ENCODE measurements at places on chromosomes 6 and 20. TPM values are rescaled to one million over a fixed set of nuclear protein-coding genes. Genes with fewer than 3 reads are reported as not detected.

- no peak for DNase-seq
Measured at GRCh38 chr20:24892931-24893330, 56.1 kb upstream of the CST7 start.

DNA sequence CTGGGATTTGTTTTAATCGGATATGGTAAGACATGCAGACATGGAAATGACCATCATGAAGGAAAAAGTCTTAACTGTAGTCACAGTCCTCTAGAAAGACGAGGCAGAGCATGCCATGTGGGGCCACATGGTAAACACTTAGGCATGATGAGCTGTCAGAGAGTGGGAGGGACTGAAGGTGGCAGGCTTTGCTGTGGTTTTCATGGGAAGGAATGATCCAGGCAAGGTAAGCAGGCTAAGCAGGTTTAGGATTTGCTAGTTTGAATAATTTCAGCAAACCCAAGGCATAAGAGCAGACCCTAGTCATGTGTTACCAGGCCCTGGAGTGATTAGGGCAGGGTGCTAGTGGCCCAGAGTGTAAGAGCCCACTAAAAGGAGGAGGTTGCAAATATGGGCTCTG, 47.2 kb upstream of the STMND1 start:
- DNase-seq, result no peak

PLAGL1 gene
- polyA plus RNA-seq, result 7.7 TPM

UST gene
- 5.8 TPM for polyA plus RNA-seq

GRCh38 chr6:26199773-26200764, 112.8 kb downstream of the HFE start:
- DNase-seq, result no peak

DNA sequence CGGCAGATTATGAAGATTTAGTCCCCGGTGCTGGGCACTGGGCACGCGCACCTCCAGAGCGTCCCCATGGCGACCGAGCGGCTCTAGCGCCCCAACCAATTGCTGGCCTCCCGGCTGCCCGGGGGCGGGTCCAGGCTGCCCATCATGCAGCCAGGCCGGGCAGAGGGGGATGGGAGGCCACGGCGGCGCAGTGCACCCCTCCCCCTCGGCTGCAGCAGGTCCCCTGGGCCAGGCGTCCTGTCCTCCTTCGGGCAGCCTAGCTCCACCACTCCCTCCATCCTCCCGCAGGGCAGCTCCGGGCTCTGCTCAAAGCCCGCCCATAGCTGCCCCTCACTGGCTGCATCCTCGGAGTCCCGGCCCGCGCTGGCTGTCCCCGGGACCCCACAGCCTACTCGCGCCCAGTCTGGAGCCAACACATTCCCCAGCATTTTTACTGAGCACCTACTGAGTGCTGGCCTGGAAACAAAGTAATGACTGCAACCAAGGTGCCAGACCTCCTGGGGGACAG, 99.4 kb downstream of the ASXL1 start:
- peak; percentile 74 for DNase-seq

DNA sequence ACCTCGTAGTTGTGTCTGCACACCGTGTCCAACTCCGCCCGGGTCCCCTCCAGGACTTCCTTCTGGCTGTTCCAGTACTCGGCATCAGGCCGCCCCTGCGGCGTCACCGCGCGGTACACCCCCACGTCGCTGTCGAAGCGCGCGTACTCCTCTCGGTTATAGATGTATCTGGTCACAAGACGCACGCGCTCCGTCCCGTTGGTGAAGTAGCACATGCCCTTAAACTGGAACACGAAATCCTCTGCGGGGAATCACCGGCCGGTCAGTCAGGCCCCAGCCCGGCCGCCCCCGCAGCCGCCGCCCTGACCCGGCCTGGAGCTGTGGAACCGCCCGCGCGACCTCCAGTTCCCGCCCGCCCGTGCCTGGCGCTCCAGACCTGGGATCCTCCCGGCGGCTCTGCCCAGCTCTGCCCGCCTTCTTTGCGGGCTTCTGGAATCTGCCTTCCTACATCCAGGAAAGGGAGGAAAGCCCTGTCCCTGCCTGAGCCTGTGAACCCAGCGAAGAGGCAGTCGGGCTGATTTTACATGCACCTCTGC, 1.6 kb downstream of the HLA-DQB1 start:
- peak; percentile 64 for DNase-seq

MYB gene
- polyA plus RNA-seq, result not detected

DNA sequence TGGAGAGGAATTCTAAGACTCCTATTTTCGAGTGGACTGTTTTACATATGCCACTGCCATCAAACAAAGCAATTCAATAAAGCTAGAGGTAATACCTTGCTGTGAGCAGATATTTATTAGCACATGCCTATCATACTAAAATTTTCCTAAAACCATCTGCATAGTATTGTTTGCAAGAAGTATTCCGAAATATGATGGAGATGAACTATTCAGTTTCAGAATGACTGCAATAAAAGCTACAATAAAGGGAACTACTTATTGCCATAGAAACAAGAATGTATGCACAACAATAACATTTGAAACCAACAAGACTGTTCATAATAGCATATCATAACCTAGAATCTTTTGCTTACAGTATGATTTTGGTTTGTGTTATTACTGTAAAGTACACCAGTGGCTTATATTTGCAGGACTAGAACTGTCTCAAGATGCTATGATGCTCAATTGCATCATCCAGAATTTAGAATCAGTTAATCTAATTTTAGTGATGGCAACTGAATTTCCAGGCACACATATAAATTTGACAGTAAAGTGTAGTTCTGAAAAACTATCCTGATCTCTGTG, 144.3 kb downstream of the GRIK2 start:
- no peak for DNase-seq

COL9A1 gene
- polyA plus RNA-seq, result 0.27 TPM

SNPH gene
- polyA plus RNA-seq, result 5.8 TPM

GRCh38 chr6:31737991-31738979, 1.5 kb upstream of the MSH5 start:
- DNase-seq, result no peak

DNA sequence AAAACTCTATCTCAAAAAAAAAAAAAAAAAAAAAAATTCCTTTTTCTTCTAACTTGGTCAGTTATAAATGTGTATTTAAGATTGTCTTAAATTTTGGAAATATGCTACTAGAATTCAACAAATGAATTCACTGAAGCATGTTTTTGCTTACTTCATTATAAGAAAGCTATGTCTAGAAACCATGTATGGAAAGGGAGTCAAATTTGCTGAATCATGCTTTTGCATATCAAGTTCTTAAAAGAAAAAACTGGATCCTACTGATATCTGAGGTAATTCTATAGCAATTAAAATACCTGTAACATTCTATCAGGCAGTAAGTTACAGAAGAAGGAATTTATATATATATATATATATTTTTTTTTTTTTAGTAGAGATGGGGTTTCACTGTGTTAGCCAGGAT, 27.7 kb downstream of the AKIRIN2 start:
- DNase-seq, result no peak

GRCh38 chr6:122736616-122737015, 42.9 kb upstream of the FABP7 start:
- no peak for DNase-seq

SNHG17 gene
- 11.1 TPM for polyA plus RNA-seq

DNA sequence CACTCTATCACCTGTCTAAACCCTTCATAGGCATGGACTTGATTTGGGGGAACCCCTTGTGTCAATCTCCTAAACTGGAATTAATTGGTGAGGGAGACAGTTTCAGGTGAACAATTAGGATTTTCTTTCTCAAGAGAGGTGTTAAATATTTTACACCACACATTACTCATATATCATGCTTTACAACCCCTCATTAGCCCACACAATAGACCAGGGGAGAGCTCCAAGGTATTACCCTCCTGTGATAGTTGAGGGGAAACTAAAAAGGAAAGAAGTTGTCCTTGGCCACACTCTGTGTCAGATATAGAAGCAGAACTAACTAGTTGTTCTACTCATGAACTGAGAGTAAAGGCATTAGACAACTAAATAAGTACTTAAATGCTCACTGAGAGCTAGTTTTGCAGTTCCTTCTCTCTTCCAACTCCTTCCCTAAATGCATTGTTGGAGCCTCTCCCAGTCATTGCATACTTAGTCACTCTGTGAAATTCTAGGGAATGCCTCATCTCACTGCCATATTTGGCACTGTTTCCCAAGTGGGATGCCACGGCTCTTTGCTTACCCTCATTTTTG, 183.7 kb upstream of the CEP162 start:
- no peak for DNase-seq

DNA sequence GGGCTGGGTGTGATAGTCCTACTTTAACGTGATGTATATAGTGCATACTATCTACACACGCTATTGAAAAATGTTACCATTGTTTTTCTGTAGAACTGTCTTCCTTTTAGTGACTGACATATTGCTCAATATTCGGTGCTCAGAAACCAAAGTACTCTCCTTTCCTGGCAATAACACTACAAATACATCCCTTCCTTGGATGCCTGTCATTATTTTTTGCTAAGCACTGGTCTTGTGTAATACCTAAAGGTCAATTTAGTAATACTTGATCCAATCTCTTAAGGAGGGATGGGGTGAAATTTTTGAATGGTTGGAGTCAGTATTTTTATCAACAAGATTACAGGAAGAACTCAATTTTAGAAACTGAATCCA, 23.9 kb downstream of the CNR1 start:
- DNase-seq, result no peak

C6orf132 gene
- polyA plus RNA-seq, result 3.0 TPM

LPIN3 gene
- 23.1 TPM for polyA plus RNA-seq

- peak; percentile 43 for DNase-seq
Measured at GRCh38 chr20:25273541-25274358, 25.9 kb downstream of the PYGB start.

DNA sequence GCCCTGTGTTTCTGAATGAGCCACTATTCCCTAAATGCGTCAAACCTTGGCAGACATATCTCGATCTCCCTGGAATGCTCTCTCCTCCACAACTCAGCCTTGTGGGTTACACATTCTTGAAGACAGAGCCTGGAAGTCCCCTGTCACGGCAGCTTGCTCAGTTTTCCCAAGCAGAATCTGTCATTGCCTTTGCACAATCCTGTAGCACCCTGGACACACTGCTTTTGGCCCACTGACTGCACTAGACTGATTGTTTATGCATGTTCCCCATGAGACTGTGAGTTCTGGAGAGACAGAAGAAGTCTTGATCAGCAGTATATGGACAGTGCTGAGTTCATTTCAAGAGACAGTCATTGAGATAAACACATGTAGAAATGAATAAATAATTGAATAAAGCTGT, 406.7 kb downstream of the CD83 start:
- no peak for DNase-seq

DNA sequence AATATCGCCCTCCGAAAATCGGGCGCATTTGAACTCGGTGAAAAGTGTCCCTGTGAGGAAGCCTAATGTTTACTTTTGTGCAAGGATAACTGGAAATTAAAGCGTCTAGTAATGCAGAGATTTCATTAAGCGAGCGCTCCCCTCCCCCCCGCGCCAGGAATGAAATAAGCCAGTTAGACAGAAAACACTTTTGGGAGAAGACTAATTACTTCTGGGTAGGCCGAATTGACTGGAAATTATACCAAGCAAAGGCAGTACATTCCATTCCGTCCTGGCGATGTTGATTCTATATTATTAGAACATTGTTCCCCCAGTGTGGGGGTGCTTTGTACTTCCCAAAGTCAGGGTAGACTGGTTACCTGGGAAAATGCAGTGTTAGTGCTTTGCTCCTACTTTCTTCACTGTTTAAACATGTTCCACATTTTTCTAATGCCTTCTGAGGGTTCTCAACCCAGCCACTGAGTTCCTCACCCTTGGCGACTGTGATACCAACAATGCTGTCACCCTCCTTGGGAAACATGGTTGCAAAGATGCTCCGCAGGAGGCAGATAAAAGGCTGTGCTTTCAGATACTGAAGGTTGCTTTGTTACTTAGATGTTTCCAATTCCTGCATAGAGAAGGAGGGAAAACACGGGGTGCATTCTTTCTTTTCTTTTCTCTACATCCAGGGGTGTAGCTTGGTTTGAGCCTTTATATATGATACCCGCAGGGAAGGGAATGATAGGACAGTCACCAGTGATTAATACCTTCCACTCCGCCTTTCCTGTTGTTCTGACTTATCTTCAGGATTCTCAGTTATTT, 2.6 kb downstream of the GJA1 start:
- no peak for DNase-seq

- DNase-seq, result no peak
Measured at GRCh38 chr6:133245007-133245406, 3.9 kb downstream of the EYA4 start.

- no peak for DNase-seq
Measured at GRCh38 chr6:30819297-30819917, 64.9 kb upstream of the DDR1 start.

GRCh38 chr6:3650959-3651697, 100.4 kb downstream of the PXDC1 start:
- no peak for DNase-seq

GRCh38 chr6:89008001-89008814, 44.8 kb upstream of the RNGTT start:
- no peak for DNase-seq

PABPC1L gene
- polyA plus RNA-seq, result 2.8 TPM

- no peak for DNase-seq
Measured at GRCh38 chr20:43220612-43221011, 30.9 kb upstream of the PTPRT start.

DNA sequence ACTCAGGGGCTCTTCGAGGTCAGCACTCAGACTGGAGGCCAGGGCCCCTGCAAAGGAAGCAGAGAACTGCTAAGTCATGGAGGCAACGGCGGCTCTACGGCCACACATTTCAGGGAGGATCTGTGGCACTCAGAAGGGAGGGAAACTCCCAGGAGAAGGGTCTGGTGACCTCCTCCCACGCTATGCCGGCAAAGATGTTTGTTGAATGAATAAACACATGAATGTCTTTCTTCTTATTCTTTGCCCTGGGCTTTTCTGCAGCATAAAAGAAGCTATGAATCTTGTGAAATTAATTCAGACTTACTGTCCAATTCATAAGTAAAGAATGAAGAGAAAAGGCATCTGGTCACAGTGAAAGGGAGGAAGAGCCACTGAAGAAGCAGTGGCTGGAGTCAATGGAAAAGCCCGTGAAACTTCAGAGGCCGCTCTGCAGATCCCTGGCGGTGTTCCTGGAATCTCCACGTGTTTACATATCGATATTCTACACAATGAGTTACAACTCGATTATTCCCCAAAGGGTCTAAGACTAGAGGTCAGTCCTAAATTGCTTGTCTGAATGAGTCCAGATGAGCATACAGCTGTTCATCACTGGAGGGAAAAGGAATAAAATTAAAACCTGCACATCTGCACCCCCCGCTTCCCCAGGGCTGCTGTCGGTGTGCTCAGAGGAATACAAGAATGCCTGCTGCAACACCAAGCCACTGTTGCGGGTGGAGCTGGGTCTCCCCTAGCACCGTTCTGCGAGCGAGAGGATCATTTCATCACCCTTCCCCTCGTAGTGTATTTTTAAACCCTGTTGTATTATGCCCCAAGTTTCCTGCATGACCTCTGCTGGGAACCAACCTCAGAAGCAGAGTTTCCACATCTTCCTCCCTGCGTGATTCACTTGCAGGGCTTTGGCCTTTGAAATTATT, 25.6 kb downstream of the INSM1 start:
- no peak for DNase-seq

TFEB gene
- polyA plus RNA-seq, result 40.1 TPM

HLA-DQB2 gene
- polyA plus RNA-seq, result not detected

GRCh38 chr6:33696548-33697518, 14.7 kb downstream of the UQCC2 start:
- DNase-seq, result peak; percentile 78

MLN gene
- not detected for polyA plus RNA-seq

GRCh38 chr6:82869493-82869892, 196.1 kb downstream of the UBE3D start:
- DNase-seq, result no peak

All from heart left ventricle (tissue), 16 donors.